Motor neuron (in vitro differentiated cells): ENCODE measurements at places on chromosomes 6 and 20.

- ATAC-seq, result peak; percentile 77
Observed at GRCh38 chr6:111663692-111664564, 58.2 kb upstream of the TRAF3IP2 start.

GRCh38 chr6:30129265-30130178 lies 6.4 kb upstream of the TRIM40 start:
- ATAC-seq, result peak; percentile 64

DNA sequence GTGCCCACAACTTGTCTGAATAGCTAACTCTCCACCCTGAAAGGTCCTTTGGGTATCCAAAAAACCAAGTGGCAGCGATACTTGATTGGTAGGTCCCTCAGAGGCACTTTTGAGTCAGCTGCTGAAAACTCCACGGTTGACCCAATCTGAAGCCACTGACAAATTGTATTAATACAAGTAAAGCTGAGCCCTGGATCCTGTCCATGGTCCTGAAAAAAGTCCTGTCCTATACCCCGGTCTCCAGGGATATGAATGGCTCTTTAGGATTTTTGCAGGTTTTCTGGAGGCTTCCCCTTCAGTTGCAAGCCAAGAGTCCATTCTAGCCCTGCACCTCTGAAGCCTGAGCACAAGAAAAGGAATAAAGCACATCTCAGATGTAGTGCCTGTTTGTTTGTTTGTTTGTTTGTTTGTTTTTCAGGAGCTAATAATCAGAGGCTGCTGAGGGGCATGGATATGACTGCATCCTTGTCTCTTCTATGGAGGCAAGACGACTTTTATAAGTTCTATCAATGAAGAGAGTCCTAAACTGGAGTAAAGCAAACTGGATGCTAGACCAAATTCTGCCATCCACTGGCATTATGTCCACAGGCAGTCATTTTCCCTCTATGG lies 1.7 kb upstream of the SLC12A5 start:
- ATAC-seq, result no peak

- ATAC-seq, result no peak
Observed at GRCh38 chr20:34920055-34920454, 35.6 kb downstream of the GSS start.

- ATAC-seq, result no peak
Observed at GRCh38 chr6:111772381-111772780, 100.9 kb downstream of the FYN start.

GRCh38 chr20:8940326-8940725 lies 128.6 kb upstream of the PLCB4 start:
- peak; percentile 53 for ATAC-seq

DNA sequence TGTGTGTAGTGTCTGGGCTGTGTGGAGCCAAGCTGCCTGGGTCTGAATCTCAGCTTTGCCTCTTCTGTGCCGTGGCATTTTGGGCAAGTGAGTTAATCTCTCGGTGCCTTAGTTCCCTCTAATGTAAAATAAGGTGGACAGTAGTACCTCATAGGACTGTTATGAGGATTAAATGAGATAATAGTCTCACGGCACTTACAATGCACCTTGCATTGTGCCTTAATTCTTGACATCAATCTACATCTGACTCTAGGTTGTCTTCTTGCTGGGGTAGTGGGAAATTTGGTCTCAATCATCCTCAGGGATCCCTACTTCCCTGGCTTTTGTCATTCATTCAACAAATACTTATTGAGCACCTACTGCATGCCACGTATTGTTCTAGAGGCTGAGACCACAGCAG lies 70.7 kb upstream of the ZNFX1 start:
- ATAC-seq, result no peak

DNA sequence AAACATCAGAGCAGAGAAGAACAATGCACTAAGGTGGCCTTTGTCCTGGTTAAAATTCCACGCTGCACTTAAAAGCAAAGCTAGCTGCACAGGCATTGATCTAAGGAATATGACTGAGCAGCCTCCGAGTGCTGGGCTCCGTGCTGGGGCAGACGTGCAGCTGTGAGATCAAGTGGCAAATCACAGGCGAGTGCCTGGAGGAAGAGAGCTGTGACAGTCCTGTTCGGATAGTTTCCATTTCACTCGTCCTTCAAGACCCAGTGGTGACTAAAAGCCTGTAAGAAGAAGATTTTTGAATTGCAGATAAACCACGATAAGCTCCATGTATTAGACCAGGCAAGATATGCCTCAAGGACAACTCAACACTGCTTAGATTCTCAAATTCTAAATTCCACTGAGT lies 247.9 kb downstream of the ANKRD60 start:
- ATAC-seq, result peak; percentile 32

DNA sequence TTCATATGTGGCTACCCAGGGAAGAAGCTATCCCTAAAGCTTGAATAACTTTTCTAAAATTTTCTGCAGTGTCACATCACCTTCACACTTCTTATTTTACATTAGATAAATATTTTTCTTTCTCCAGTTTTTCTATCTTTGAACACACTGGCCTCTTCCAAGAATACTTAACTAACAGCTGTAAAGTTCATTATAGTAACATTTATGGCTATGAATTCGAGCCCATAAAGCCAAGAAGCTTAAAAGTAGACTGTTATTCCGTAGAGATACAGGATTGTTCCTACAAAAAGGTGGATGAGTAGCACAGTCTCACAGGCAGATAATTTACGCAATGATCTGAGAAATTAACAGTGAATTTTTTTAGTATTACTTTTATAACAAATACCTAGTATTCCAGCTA lies 55.7 kb upstream of the BMP5 start:
- no peak for ATAC-seq

DNA sequence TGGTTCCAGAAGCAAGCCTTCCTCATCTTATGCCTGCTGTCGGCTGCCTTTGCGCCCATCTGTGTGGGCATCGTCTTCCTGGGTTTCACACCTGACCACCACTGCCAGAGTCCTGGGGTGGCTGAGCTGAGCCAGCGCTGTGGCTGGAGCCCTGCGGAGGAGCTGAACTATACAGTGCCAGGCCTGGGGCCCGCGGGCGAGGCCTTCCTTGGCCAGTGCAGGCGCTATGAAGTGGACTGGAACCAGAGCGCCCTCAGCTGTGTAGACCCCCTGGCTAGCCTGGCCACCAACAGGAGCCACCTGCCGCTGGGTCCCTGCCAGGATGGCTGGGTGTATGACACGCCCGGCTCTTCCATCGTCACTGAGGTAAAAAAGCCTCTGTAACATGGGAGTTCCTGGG lies 366 bp downstream of the SLC22A1 start:
- ATAC-seq, result no peak

GRCh38 chr6:99096170-99096569 lies 148.4 kb upstream of the FBXL4 start:
- ATAC-seq, result peak; percentile 76

DNA sequence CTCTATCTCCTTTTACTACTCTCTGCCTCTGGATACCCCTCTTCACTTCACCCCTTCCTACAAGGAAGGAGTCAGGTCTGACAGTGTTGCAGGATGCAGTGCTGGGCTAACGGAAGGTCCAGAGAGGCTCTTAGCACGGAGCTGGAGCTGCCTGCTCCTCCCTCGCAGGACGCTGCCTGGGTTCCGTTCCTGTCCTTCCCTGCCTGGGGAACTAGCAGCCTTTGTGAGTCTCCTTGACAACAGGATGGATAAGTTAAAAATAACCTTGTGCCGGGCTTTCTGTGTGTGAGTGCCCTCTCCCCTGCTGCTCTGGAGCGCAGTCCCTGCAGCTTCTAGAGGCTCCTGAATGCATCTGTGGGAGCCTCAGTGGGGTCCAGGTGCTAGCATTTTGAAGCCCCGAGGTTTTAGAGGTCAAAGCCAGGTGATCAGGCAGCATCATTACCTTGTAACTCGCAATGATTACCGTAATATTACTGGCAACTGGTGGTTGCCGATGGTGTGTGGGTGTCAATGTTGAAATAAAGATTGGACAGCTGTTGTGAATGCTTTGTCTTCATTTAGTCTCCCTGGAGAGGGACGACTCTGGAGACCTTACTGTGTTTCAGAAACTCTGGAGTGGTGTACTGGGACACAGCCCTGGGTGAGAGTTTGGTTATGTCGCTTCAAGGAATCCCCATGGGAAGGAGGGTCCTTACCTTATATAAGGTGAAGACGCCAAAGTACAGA lies 44.4 kb downstream of the CDS2 start:
- peak; percentile 91 for ATAC-seq

GRCh38 chr6:169710009-169710408 lies 8.1 kb downstream of the C6orf120 start:
- no peak for ATAC-seq

GRCh38 chr20:47680804-47681529 lies 104.3 kb downstream of the SULF2 start:
- no peak for ATAC-seq

DNA sequence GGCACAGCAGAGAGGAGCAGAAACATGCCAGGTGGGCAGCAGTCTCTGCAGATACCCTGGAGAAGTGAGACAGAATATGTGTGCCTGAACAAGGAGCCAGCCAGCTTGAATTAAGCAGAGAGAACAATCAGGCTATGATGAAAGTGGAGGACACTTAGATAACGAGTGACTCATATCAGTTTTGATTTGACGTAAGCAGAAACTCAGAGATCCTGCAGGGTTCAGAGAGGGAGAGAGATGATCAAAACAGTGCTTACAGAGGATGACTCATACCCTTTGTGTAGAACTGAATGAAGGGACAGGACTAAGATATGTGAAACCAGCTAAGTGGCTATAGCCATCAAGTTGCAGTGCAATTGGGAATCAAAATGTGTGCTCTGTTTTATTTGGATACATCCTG lies 300.7 kb downstream of the TENT5A start:
- ATAC-seq, result peak; percentile 81

- ATAC-seq, result peak; percentile 27
Observed at GRCh38 chr20:22821796-22822195, 213.3 kb upstream of the SSTR4 start.

- no peak for ATAC-seq
Observed at GRCh38 chr6:33050014-33050810, 23.2 kb downstream of the HLA-DPA1 start.

GRCh38 chr20:63706852-63707557 lies 771 bp downstream of the ARFRP1 start:
- ATAC-seq, result peak; percentile 25

DNA sequence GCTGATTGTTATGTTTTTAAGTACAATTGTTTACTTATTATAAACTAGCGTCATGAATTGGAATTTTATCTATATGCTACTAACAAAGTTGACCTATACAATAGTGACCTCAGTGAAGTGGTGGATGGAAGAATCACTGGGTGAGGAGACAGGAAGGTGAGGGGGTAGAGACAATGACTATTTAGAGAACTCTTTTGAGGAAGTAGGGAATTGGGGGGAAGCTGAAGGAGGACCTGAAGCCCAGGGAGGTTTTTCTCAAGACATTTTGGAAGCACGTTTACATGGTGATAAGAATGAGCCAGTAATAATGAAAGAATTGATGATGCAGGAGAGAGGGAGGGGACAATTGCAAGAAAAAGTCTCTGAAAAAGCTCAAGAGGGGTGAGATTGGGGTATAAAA lies 96.4 kb downstream of the RPS12 start:
- no peak for ATAC-seq

DNA sequence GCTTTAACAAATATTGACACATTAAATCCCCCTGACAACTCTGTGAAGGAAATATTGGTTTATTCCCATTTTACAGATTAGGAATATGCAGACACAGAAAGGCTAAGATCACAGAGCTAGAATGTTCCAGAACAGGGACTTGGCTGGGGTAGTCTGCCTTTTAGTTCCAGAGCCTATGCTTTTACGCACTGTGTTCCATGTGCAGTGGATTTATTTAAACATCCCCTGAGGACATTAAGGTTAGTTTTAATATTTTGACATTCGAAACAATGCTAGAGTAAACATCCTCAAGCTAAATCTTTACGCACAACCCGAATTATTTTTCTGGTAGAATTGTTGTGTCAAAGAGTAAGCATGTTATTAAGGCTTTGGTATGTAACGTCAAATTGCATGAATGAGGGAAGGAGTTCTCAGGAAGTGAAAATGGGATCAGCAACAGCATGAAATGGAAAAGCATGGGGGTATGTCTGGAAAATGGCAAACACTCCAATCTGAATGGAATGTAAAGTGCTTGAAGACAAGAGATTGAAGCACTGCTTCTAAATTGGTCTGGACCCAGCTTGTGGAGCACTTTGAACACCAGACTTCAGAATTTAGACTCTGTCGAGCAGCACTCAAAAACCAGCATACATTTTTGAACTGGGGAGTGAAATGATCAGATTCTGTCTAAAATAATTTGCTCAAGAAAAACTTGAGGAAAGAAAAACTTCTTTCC lies 429.9 kb downstream of the CD83 start:
- ATAC-seq, result no peak

DNA sequence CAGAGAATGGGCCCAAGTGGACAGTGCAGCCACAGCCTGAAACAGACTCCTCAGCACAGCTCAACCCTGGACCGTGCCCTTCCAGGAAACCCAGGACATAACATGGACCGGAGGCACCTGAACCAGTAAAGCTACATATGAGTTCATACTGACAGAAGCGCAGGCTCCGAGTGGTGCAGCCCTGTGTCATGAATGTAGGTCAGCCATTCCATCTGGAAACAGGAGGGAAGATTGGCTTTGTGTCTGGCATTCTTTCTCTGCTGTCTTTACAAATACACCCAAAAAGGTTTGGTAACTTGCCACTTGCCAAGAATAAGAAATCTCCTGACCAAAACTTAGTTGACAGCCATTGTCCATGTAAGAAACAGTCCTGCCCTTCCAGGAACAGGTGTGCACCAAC lies 366.6 kb downstream of the RNGTT start:
- no peak for ATAC-seq

DNA sequence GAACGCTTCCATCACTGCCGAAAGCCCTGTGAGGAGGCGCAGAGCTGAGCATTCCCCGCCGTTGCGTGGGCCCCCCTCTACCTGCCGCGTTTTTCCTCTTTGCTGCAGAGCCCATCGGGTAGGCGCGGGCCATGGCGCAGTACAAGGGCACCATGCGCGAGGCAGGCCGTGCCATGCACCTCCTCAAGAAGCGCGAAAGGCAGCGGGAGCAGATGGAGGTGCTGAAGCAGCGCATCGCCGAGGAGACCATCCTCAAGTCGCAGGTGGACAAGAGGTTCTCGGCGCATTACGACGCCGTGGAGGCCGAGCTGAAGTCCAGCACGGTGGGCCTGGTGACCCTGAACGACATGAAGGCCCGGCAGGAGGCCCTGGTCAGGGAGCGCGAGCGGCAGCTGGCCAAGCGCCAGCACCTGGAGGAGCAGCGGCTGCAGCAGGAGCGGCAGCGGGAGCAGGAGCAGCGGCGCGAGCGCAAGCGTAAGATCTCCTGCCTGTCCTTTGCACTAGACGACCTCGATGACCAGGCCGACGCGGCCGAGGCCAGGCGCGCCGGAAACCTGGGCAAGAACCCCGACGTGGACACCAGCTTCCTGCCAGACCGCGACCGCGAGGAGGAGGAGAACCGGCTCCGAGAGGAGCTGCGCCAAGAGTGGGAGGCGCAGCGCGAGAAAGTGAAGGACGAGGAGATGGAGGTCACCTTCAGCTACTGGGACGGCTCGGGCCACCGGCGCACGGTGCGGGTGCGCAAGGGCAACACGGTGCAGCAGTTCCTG lies 693 bp downstream of the FAM50B start:
- peak; percentile 7 for ATAC-seq

DNA sequence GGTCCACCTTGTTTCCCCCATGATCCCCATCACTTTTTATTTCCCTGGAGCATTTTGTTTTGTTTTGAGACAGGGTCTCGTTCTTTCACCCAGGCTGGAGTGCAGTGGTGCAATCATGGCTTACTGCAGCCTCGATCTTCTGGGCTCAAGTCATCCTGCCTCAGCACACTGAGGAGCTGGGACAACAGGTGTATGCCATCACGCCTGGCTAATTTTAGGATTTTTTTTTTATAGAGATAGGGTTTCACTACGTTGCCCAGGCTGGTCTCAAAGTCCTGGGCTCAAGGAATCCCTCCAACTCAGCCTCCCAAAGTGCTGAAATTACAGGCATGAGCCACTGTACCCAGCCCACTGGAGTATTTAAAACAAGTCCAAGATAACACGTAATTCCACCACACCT lies 179.9 kb downstream of the PREX1 start:
- ATAC-seq, result no peak

GRCh38 chr6:170516783-170517616 lies 36.1 kb downstream of the PSMB1 start:
- ATAC-seq, result peak; percentile 82
